ENCODE measurements at places on chromosomes 5 and 9.

DNA sequence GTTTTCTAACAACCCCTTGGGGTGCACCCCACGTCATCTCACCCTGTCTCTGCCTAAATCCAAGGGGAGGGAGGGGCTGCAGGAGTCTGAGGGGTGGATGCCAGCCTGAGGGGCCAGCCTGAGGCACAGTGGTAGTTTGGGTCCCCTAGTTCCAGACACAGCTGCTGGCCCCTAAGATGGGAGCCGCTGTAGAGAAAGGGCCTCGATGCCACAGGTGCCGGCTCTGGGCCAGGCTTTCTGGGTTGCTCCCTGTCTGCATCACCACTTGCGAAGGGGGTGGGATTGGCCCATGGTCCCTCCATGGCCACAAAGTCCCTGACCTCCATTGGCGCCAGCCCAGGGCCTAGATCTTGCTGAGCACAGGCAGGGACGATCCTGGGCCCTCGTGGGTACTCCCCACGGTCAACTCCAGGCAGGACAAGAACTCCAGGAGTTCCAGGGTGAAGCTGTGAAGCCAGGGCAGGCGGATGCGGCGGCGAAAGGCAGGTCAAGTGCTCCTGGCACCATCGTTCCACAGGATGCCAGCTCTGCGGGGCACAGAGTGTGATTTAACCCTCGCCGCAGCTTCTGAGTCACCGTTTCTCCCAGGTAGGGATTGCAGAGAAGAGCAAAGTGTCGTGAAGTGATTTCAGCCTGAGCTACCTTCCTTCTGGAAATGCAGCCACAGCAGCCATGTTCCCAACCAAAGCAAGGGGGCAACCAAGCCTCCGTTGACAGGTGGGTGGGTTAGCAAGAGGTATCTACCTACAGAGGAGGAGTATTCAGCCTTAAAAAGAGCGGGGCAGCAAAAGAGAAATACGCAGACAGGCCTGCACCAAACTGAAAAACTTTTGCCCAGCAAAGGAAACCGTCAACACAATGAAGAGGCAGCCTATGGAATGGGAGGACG is 41.6 kb upstream of the EXOC3 start:
- DNase-seq: no peak

GRCh38 chr9:87382900-87383299 is 114.8 kb upstream of the DAPK1 start:
- DNase-seq: no peak

GRCh38 chr5:167771571-167771970 is 519.9 kb upstream of the WWC1 start:
- DNase-seq: no peak

DNA sequence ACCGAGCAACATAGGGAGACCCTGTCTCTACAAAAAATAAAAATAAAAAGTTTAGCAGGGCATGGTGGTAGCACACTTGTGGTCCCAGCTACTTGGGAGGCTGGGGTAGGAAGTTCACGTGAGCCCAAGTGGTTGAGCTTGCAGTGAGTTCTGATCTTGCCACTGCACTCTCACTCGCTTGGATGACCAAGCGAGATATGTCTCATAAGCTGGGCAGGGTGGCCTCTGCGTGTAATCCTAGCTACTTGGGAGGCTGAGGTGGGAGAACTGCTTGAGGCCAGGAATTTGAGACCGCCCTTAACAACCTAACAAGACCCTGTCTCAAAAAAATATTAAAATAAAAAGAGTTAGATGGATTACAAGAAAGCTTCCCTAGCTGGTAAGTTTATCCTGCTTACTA is 32.5 kb downstream of the RASA1 start:
- DNase-seq: no peak

DNA sequence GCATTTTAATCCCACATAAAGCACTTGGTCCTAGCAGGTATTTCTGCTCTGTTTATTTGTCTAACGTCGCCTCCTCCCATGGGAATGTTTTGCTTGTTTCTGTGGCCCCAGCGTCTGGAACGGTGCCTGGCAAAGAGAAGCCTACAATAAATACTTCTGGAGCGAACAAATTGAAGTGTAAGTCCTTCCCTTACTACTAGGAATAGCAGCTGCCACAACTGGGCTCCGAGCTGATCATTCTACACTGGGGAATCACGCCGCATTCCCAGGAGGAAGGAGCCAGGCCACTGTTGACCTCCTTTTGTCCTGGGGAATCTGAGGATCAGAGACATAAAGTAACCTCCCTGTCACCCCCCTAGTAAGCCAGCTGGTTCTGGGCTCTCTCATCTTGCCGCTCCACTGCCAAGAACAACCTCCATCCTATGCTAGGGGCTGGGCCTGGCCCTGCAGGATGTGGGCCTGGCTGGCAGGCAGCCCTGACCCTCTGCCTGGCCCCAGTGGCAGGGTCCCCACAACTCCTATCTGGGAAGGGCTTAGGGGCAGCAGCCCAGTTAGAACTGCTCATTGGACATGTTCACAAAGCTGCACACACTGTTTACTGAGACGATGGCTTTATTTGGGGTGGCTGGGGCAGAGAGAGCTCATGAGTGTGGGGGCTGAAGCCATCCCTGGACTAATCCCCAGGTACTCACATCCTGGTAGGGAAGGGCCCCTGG is 82.8 kb downstream of the GTF3C4 start:
- DNase-seq: no peak

GRCh38 chr9:79800578-79800977 is 228.8 kb downstream of the TLE4 start:
- DNase-seq: no peak

GRCh38 chr9:69817202-69817601 is 3.4 kb upstream of the CFAP95 start:
- DNase-seq: no peak

GRCh38 chr5:1268666-1269065 is 26.2 kb downstream of the TERT start:
- DNase-seq: no peak
